ENCODE measurements at places on chromosomes 7 and 10.

- DNase-seq: no peak
Measured at GRCh38 chr10:6542999-6543430, 37.1 kb downstream of the PRKCQ start.

- no peak for DNase-seq
Measured at GRCh38 chr7:102897856-102898531, 14.8 kb upstream of the LRRC17 start.

GRCh38 chr7:140078392-140078791 is 15.6 kb upstream of the PARP12 start:
- DNase-seq: no peak

DNA sequence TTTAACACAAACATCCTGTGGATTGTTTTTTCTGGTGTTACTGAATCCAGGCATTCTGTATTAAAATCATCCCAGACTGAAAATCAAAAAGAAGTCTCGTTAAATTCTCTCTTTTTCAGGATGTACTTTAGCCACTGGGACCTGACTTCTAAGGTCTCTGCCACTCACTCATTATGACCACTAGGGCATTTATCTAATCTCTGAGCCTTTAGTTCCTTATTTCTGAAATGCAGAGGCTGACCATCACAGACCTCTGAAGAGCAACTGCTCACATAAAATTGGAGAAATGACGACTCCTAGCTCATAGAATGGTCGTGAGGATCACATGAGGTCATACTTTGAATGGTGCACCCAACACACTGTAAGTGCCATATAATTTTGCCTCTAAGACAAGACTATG is 63.2 kb downstream of the KCNMA1 start:
- DNase-seq: no peak

- peak; percentile 85 for DNase-seq
Measured at GRCh38 chr10:79067241-79068202, 1.2 kb upstream of the ZMIZ1 start.

GRCh38 chr7:31423994-31424393 is 83.5 kb upstream of the NEUROD6 start:
- no peak for DNase-seq

- DNase-seq: no peak
Measured at GRCh38 chr7:157668221-157668883, 331.5 kb downstream of the DNAJB6 start.

DNA sequence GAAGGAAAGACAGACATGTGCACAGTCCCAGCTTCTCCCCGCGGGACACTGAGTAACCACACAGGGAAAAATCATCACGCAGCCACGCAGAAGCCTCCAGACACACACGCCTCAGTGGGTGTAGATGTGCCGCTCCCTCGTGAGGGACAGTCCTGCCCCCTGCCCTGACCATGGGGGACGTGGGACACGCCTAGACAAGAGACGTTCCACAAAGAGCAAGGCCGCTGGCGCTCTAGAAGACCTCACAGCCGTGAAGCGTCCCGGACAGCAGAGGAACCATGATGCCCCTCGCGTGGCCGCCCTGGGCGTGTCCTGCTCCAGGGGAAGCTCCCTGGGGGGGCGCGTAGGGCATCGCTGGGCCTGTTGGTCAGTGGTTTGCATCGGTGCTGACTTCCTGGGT is 210.8 kb downstream of the DNAJB6 start:
- DNase-seq: no peak

DNA sequence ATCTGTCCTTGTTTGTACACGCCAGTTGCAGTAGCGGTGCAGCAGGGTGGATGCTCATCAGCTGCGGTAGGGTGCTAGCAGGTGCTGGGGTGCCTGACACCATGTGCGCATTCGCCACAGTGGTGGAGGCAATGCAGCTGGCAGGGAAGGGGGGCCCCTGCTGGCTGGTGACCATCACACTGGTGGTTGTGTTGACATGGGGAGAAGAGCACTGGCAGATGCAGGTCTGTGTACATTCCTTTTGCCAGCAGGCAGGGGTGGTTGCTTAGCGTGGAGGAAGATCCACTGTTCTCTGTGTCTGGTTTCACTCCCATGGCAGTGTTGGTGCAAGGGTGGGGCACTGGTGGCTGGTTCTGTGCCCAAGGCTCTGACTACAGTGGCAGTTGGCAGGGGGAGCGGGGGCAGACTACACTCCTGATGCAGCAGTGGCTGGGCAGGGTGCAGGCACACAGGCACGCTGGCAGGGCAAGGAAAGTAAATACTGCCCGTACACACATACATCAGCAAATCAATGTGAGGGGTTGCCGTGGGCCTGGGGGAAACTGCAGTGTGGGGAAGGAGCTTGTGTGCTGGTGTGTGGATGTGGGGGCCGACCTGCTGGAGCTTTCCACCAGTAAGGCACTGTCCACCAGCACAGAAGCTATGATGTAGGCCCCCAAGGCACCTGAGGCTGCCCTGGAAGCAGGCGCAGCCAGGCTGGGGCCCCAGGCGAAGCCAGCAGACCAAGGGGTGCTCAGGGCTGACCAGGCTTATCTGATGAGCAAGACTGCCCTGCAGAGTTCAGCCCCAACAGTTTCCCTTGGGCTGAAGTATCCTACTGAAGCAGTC is 87.2 kb upstream of the UNC5B start:
- DNase-seq: no peak

DNA sequence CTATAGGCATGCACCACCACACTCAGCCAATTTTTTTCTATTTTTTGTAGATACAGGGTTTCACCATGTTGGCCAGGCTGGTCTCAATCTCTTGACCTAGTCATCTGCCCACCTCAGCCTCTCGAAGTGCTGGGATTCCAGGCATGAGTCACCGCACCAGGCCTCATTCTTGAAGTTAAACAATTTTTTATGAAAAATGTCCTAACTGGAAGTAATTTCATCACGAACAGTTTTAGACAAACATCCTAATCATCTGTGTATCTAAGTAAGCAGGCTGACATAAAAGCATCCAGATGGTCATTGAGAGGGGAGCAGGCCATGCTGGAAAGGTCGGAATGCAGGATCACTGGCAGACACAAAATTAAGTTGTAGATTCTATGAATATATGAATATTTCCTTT is 269.1 kb downstream of the ZMYND11 start:
- DNase-seq: no peak

DNA sequence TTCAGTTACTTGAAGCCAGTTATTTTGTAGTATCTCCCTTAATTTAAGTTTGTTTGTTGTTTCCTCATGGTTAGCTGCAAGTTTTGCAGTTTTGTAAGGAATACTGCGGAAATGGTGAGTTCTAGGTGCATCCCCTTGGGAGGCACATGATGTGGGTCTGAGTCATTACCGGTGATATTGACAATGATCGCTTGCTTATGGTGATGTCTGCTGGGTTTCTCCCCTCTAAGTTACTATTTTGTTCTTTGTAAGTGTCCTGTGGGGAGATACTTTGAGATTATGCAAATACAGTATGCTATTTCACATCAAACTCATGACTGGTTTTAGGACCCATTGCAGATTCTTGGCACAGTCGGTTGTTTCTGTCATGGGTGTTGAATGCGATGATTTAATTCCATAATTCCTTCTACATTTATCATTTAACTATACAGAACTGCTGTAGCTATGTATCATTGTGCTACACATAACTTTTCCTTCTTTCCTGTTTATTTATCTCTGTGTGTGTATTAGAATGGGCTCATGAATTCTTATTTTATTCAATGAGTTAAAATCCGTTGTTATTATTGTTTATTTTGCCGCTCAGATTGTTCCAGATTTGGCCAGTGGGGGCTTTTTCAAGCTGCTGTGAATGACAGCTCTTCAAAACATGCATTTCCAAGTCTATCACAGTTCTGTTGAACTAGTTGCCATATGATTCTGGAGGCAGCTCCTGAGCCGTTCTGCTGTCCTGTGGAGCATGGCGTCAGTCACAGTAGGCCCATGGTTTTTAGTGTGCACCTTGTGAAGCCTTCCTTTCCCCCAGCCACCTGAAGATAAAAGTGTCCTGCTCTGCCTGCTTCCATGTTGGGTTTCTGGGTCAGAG is 18.4 kb downstream of the TSPAN14 start:
- no peak for DNase-seq

DNA sequence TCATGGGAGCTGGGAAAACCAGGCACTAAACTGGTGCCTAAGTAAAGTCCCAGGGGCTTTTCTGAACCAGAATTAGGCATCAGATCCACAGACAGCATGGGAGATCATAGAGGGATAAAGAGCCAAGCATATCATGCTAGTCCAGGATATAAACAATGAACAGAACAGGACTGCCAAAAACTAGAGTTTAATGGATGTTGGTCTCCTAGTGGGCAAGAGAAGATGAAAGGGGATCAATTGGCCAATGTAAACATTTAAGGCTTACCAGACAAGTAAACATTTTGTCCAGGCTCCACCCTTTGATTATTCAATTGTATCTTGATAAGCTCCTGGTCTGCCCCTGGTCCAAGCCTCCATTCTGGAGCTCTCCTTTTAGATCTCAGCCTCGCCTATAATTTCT is 18.9 kb downstream of the MACC1 start:
- DNase-seq: no peak

DNA sequence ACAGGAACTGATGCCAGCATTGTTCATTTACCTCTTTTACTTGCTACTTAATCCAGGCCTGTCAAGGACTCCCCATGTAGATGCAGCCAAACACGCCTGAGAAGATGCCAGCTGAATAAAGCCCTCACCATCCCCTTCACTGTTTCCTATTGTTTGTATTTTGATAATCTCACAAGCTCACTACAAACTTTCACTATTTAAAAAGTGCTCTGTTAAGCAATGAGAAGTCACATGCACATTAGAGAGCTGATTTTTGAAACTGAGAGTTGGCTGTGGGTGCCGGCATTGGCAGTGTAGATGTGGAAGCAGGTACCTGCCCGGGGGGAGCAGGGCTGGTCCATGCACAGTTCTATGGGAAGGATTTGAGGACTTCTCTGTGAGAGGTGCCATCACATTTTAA is 169.8 kb upstream of the GRB10 start:
- DNase-seq: no peak

- DNase-seq: peak; percentile 16
Measured at GRCh38 chr7:95389516-95389915, 6.7 kb downstream of the PON3 start.

DNA sequence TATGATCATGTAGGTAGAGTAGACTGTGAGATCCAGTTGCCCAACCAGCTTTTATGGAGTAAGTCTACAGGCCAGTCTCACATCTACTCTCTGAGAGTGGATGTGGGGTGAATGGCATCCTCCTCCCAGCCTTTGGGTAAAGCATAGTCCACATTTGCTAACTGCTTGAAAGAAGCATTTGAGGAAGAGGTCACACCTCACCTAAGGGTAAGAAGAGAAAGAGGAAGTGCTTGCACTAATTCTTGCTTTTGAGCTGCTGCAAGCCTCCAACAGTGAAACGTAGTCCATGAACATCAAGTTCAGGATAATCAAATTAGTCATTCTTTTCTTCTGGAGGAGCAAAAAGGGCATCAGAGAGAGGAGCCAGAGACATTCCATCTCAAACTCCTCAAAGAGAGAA is 93.9 kb upstream of the AGR3 start:
- no peak for DNase-seq

DNA sequence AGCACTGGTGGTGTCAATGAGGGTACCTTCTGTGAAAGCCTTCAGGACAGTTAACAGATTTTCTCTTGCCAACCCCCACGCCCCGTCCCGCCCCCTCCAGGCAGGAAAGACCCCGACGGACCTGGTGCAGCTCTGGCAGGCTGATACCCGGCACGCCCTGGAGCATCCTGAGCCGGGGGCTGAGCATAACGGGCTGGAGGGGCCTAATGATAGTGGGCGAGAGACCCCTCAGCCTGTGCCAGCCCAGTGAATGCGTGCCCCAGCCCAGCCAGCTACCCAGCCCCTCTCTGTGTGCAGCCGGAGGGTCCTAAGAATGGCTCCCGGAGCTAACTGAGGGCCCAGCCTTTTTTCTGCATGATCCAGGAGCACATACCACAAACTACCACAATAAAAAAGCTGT is 713 bp upstream of the HOGA1 start:
- DNase-seq: no peak

- no peak for DNase-seq
Measured at GRCh38 chr7:51611937-51612336, 295.3 kb upstream of the COBL start.

DNA sequence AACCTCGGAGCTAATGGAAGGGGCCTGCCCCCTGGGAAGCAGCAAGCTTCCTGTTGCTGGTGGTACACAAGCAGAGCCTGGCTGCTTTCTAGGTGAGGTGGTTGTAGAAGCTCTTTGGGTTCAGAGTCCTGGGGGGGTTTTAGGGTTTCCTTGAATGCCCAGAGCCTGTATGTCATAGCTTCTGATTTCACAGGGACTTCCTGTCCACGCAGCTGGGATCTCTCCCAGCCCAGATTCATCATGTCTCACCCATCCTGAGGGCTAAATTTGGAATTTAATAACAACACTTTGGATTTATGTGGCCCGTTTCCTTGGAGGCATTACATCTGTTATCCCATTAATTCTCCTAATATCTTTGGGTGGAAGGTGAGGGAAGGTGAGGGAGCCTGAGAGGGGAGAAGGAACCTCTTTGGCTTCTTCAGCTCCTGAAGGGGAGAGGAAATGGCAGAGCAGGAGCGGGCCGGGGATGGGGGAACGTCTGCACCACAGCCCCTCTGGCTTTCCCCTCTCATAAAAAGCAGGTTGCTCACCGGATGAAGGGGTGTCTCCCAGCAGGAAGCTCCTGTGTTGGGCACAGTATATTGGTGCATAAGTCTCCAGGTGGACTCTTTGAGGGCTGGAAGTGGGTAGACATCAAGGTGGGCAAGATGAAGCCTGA is 19.7 kb downstream of the RPS24 start:
- no peak for DNase-seq

DNA sequence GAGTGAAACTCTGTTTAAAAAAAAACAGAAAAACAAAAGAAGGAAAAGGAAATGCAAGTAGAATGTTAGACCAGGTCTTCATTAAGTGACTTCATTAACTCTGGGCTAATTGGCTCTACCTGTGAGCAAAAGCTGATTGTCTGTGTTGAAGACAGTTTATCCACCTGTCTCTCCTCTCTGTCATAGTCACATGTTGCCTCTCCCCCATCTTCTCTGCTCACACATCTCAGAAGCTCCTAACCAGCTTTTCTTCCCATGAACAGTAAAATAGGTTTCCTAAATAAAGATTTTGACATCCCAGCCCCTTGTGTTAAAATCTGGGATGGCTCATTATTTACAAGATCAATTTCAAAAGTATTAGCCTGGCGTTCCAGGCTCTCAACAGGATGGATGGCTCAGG is 222.7 kb downstream of the CACNB2 start:
- DNase-seq: no peak

GRCh38 chr7:74466196-74466813 is 12.6 kb downstream of the GTF2IRD1 start:
- DNase-seq: peak; percentile 32

All from midbrain (tissue), 1 donor.